DMS79 (cell line): ENCODE measurements at places on chromosomes 16 and 17.

GRCh38 chr17:59550703-59551102 is 14.7 kb upstream of the DHX40 start:
- DNase-seq = no peak

DNA sequence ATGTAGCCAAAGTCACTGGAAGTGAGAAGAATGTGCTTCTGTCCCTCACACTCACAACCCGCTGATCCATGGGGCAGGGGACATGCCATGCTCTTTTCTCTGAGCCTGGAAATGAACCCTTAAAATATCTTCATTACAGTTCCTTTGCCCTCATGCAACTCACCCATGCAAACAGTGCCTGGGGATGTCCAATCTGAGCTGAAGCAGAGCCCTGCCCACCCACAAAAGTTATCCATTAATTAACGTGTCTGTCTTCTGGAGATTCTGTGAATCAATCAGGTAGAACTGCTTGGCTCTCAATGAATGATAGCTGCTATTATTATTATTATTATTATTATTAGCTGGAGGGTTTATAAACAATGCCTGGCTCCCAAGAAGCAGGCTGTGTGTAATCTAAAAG is 133.7 kb downstream of the USP31 start:
- DNase-seq = no peak

DNA sequence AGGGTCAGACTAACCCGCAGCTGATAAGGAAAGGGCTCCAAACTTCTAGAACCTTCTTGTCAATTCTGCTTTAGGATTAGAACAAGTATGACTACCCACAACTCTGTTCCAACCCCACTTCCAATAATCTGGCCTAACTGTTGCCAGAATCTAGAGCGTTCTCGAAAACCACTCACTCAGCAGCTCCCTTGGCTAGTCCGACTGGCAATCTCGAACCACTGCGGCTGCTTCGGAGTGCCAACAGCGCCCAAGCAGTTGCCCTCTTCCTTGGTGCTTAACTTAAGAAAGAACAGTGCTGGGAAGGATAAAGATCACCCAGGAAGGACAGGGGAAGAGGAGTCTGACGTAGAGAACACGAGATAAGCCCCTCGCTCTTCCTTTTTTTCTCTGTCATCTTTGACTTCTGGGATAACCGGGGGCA is 818 bp downstream of the DNAJC7 start:
- DNase-seq = no peak

DNA sequence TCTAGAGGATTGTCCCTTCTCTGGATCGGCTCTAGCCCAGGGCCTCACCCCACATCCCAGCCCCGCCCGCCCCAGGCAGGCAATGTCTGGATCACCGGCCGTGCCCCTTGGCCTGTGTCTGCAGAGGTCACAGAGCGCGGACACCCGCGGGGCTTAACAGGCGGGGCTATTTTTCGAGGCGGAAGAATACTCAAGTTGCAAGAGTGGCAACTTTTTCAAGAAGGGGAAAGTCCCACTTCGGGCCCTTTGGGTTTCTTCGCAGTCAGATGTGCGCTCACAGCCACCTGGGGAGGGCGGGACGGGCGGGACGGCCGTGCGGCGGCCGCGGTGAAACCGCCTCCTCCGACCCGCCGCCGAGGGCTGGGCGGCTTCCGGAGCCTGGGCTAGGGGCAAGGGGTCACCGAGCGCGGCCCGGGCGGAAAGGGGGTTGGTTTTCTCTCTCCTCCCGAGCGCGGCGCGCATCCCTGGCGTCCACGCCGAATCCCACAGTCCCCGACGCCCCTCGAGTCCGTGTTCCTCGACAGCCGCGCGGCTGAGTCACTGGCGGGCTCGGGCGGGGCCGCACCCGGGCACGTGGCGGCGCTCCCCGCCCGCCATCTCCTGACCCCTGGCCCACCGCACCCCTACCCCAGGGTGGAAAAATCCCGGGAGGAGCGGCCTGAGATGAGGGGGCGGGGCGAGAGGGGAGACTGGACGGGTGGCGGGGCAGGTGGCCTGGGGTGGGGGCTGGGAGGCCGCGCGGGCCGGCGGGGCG is 1.2 kb upstream of the PFN1 start:
- peak; percentile 53 for DNase-seq

DNA sequence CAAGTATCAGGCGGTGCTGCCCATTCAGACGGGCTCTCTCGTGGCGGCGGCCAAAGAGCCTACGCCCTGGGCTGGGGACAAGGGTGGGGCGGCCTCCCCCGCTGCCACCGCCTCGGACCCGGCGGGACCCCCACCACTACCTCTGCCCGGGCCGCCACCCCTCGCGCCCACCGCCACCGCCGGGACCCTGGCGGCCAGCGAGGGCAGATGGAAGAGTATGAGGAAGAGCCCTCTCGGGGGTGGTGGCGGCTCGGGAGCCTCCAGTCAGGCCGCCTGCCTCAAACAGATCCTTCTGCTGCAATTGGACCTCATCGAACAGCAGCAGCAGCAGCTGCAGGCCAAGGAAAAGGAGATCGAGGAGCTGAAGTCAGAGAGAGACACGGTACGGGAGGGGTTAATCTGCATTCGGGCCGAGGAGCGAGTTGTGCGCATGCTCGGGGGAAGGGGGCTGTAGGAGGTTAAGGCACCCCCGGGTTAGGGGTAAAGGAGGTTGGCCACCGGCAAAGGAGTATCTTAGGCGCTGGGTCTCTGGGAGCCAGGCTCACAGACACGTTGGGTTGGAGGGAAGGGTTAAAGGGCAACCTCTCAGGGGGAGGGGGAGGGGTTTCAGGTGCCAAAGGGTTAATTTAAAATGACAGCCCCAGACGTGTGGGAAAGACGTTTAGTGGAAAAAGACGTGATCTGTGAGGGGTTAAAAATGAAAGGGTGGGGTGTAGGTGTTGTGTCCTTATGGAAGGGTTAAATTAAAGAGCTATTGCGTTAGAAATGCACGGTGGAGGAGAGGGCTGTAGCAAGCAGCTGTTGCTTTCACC is 1.4 kb downstream of the MSL1 start:
- DNase-seq = peak; percentile 40

GRCh38 chr16:46768809-46769208 is 20.7 kb upstream of the MYLK3 start:
- peak; percentile 75 for DNase-seq

DNA sequence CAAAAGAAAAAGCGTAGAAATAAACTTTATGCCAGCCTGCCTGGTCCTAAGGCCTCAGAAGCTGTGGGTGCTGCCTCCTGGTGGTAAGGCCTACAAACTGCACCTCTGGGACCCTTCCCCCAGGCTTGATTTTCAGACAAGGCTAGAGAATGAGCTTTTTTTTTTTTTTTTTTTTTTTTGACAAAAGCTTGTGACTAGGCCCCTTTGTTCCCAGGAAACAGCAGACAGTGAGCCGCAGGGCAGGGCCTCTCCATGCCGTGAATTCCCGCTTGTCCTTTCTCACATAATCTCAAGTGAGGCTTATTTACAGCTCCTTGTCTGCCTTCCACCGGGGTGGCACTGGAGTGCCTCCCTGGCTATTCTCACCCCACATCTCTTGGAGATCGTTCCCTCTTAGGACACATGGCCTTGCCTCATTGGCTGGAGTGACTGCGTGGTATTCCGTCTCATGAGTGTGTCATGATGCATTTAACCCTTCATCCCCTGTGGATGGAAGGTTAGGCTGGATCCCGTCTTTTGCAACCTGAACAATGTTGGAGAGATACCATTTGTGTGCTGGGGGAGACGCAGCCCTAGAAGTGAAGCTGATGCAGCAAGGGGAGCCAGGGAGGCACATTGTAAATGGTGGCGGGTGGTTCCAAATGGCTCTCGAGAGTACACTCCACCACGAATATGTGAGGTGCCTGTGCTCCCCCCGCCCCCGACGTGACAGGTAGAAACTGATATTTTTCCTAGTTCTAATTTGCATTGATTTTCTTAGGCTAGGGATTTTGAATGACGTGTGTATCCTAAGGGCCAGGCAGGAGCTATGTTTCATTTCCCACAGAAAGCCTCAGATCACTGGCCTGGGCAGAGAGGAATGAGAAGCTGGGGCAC is 49.6 kb downstream of the USP22 start:
- no peak for DNase-seq

GRCh38 chr17:17022011-17022410 is 20.2 kb upstream of the MPRIP start:
- no peak for DNase-seq

DNA sequence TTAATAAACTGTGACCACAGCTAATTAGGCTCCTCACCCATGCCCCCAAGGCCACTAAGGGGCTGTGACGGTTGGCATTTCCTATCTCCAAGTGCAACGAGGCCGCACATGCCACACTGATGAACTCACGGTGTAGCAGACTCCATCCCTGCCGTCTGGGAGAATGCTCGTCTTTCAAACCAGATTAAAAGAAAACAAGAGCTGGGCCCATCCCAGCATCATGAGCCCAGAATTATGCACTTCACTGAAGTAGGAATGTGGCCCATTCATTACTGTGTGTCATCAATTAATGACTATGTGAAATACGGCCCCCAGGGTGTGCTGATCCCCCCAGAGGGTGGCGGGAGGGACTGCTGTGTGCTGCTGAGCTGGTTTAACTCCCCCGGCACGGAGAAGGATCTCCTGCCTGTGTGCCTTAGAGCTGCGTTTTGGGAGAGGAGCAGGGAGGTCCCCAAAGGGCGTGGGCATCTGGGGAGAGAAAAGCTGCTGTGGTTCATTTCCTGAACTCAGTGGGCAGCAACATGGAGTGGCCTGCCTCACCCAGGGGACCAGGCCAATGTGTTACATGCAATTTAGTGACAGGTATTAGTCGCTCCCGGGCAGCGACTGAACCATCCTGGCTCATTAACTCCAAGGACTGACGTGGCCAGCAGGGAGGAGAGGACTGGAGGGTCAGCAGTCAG is 194.5 kb downstream of the FOXL1 start:
- DNase-seq = no peak

DNA sequence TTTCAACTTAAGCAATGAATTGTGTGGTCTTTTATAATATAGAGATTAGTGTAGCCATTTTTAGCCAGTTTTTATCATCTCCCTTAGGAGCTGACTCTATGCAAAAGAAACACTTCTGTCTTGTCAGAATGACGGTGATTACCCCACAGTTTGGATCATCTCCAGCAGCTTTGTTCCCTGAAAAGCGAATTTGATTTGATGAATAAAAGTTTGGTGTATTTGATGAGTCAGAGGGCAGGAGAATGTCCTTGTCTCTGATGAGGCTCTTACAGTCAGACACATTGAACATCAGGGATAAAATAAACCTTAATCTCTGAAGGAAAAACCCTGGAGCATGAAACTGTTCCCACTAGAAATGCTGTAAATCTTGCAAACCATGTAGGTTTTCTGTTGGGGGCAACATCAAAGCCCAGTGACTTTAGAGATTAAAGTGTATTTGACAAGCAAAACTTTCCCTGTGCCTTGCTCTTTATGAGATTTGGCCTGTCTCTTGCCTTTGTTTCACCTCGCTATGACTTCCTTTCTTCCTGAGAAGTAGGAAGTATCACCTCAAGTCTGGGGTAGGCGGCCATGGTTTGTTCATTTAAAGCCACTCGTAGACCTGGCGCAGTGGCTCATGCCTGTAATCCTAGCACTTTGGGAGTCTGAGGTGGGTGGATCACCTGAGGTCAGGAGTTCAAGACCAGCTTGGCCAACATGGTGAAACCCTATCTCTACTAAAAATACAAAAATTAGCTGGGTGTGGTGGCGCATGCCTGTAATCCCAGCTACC is 209.3 kb downstream of the FTO start:
- DNase-seq = no peak

- no peak for DNase-seq
Measured at GRCh38 chr16:4110065-4110464, 6.2 kb downstream of the ADCY9 start.

GRCh38 chr17:28843816-28844148 is 1.2 kb upstream of the FAM222B start:
- DNase-seq = no peak

DNA sequence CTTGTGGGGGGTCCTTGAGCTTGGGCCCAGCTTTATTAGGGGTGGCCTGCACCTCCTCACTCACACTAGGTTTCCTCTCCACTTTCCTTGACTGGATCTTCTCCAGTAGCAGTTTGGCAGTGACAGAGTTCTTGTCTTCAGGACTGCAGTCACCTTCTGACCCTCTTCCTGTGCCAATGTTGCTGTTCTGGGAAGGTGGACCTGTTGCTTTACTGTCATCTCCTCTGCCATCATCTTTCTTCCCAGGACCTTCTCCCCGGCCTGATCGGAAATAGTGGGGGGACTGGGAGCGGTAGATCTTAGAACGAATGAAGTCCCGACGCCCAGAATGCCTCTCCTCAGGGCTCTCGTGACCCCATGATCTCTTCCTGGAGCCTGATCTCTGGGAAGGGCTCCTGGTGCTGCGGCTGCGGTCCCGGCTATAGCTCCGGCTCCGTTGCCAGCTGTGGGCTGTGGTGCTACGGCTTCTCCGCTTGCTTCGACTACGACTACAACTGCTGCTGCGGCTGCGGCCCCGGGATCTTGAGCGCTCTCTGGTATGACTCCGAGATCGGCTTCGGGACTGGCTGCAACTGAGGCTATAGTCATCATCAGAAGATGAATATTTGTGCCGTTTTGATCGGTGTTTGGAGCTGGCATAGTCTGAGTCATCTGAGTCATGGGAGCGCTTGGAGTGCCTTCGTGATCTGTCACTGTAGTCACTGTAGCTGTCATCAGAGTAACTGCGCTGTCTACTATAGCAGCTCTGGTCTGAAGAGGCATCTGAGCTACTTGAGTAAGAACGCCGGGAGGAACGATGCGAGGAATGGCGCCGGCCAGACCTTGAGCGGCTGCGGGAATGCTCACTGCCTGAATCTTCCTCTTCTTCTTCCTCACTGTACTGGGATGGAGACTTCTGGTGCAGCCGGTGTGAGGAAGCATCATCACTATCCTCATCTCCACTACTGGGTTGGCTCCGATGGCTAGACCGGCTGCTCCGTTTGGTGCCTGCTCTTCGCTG is 9.5 kb upstream of the ITGA2B start:
- DNase-seq = no peak

- DNase-seq = peak; percentile 45
Measured at GRCh38 chr17:4229627-4230541, 33.9 kb downstream of the ANKFY1 start.

- DNase-seq = no peak
Measured at GRCh38 chr17:37605813-37606505, 3.3 kb downstream of the SYNRG start.

GRCh38 chr16:52499060-52499440 is 47.9 kb downstream of the TOX3 start:
- no peak for DNase-seq

DNA sequence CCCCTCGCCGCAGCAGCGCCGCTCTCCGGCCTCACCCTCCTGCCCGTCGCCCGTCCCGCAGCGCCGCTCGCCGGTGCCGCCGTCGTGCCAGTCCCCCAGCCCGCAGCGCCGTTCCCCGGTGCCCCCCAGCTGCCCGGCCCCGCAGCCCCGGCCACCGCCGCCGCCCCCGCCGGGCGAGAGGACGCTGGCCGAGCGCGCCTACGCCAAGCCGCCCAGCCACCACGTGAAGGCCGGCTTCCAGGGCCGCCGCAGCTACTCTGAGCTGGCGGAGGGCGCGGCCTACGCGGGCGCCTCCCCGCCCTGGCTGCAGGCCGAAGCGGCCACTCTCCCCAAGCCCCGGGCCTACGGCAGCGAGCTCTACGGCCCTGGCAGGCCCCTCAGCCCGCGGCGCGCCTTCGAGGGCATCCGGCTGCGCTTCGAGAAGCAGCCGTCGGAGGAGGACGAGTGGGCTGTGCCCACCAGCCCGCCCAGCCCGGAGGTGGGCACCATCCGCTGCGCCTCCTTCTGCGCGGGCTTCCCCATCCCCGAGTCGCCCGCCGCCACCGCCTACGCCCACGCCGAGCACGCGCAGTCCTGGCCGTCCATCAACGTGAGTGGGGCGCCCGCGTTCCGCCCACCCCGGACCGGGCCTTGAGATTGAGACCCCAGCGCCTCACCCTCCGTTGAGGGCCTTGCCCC is 15.0 kb downstream of the TBKBP1 start:
- DNase-seq = no peak
